Endothelial cell (in vitro differentiated cells): ENCODE measurements at places on chromosomes 6 and 20. TPM values are rescaled to one million over a fixed set of nuclear protein-coding genes. Genes with fewer than 3 reads are reported as not detected.

NR2E1 gene
- not detected for total RNA-seq

ANGPT4 gene
- 0.51 TPM for total RNA-seq

FOXF2 gene
- total RNA-seq, result not detected

CCM2L gene
- total RNA-seq, result 27.2 TPM

PHACTR3 gene
- total RNA-seq, result 8.7 TPM

GRCh38 chr6:158219228-158219627, 51.1 kb downstream of the GTF2H5 start:
- DNase-seq, result no peak

- DNase-seq, result no peak
Observed at GRCh38 chr20:32356622-32357374, 1.3 kb upstream of the ASXL1 start.

DNA sequence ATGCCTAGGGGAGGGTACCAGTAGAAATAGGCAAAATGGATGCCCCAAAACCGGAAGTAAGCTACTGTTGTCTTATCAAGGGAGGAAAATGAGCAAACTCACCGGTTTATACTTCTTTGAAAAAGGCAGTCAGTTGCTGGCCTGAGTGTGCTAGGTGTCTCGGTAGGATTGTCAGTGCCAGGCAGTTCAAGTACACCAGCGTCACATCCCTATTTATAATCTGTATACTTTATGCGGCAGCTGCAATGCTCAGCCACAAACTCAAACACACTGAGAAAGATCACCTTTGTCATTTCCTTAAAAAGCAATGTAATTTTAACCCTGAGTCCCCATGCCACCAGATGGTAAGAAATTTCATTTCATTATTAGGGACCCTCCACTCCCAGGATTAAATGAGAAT, 196.2 kb downstream of the EYA2 start:
- DNase-seq, result no peak

DNA sequence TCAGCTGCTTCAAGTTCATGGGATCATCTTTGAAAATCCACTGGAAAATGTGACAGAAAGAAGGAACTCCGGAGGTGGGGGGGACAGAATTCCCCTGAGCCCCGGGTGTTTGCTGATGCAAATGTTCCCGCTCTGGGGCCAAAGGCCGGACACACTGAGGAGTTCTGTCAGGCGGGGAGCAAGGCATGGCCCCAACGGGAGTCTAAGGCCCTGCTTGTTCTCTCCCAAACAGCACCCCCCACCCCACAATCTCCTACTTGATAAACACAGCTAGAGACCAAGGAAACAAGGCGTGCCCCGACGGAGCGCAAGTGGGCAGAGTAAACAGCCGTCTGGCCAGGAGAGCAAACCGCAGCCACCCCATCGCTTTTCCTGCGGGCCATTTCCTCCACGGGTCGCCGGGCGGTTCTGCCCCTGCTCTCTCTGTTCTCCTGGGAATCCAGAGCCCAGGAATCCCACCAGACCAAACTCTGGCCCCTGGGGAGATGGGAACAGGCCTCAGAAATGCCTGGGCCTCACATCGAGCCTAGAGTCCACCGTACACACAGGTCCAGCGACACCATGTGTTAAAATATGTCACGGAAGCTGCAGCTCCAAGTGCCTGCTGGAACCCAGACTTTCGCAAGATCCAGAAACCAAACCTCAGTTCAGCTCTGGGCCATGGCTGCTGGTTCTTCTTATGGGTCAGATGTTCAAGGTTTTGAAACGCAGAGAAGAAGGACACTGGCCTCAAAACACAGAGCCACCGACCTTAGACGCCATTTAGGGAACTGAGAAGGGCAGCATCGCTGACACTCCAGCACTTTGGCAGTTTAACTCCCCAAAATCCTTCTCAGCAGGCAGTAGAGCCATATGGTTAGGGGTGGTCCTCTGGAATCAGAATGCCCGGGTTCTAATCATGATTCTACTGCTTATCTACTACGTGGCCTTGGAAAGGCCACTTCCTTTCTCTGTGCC, 104.2 kb downstream of the PREX1 start:
- DNase-seq, result no peak

- DNase-seq, result no peak
Observed at GRCh38 chr20:60268491-60268890, 310.3 kb downstream of the CDH26 start.

- no peak for DNase-seq
Observed at GRCh38 chr6:141510803-141511202, 621.9 kb upstream of the GJE1 start.

DNA sequence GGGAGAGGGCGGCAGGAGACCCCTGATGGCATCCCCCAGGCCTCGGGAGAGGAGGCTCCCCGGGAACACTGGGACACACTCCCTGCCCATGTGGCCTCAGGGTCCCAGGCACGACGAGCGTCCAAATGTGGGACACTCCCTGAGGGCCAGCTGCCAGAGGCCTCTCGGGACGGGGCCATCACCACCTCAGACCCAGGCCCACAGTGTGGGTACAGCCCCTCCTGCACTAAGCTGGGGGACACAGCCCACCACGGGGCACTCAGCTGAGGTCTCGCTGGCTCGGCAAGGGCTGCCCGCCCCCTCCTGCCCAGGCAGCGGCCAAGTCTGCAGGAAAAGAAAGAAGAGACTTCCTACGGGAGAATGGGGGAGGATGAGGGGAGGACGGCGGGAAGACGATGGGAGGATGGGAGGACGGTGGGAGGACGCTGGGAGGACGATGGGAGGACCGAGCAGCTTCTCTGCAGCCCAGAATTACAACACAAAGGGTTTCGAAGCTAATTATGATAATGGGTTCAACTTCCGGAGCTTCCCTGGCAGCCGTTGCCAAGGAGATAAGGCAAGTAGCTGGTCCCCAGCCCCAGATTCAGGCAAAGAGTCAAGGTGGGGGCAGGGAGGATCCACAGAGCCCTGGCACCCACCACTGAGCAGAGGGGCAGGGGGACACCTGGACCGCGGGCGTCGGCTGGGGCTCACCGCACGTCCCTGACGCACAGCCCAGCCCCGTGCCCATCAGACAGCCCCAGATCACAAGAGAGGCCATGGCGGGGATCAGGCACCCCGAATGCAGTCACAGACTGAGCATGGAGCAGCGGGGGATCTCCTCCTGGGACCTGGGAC, 17.5 kb downstream of the KCNQ2 start:
- no peak for DNase-seq

DNA sequence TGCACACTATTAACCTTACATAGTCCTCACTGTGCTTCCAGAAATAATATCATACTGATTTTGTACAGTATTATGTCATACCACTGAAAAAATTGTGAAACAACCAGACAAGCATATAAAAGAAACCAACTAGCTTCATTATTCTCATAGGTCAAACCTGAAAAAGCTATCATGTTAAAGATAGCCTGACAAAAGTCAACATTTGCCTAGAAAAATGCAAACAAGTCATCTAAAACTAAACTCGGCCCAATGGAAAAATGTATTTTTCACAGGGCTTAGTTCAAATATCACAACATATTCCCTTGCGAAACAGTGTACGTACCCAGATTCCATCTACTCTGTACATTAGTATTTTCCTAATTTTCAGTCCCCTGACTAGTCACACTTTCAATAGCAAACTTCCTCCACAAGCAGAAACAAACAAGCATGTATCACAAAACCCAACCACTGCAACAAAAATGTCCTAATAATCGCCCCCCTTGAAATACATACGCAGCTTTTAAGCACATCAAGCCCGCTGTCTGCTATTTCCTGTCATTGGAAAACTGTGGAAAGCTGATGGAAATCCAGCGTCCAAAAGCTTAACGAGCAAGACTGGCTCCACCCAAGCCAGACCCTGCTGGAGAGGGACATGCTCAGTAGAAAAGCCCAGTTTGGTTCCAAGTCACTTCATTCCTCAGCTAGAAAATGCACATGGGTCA, 93.1 kb downstream of the EPB41L2 start:
- no peak for DNase-seq

DNA sequence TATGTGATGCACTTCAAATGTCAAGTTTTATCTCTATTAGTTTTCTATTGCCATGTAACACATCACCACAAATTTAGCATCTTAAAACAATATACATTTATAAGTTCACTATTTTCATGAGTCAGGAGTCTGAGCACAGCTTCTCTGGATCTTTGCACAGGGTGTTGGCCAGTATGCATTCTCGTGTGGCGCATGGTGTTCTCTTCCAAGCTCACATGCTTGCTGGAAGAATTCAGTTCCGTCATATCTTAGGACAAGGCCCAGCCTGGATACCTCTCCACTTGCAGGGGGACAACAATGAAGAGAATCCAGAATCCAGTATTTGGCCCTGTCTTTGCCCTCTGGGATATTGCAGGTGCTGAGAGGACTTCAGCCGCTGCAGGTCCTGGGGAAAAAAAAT, 51.0 kb upstream of the ECI2 start:
- no peak for DNase-seq

DNA sequence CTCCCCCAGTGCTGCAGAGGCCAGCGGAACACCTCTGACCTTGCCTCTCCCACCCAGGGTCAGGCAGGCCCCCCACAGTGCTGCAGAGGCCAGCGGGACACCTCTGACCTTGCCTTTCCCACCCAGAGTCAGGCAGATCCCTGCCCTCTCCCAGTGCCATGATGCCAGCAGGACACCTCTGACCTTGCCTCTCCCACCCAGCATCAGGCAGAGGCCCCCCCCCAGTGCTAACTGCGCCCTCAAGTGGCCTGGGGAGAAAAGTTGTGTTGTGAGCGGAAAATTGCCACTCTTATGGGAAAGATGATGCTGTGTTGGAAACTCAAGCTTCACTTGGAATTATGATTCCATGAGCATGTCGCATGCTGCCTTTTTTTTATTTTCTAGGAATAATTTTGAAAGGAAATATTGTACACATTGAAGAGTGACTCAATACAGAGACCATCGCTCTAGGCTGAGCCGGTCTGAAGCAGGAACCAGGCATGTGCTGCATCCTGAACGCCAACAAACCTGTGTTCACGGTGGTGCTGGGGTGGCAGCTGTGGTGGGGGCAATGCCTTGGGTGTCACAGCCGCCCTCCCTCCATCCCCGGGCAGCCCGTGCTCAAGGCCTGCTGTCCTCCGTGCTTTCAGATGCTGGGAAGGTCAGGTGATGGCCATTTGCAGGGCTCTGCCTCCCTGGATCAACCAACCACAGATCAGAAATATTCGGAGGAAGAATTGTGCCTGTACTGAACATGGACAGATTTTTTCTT, 98.6 kb downstream of the CDH4 start:
- no peak for DNase-seq

DNA sequence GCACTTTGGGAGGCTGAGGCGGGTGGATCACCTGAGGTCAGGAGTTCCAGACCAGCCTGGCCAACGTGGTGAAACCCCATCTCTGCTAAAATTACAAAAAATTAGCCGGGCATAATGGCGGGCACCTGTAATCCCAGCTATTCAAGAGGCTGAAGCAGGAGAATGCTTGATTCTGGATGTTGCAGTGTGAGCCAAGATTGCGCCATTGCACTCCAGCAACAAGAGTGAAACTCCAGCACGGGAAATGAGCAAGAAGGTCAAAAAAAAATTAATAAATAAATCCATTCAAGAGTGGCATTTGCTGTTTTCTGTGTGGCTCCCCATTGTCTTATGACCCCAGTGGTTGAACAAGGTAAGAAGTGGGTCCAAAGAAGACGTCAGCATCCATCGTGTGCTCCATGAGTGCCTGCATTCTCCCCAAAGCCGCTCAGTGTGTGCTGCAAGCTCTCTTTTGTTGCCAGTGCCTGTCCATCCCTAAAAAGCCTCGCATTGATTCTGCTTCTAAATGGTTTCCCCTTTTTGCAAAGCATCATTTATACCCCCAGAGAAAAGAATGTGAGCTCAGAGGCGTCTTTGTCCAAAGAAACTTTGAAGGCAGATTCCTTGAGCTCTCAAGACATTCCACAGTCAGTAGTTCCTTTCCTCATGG, 38.8 kb upstream of the MAP3K4 start:
- no peak for DNase-seq

- no peak for DNase-seq
Observed at GRCh38 chr6:158103228-158103627, 64.8 kb downstream of the SERAC1 start.

DNA sequence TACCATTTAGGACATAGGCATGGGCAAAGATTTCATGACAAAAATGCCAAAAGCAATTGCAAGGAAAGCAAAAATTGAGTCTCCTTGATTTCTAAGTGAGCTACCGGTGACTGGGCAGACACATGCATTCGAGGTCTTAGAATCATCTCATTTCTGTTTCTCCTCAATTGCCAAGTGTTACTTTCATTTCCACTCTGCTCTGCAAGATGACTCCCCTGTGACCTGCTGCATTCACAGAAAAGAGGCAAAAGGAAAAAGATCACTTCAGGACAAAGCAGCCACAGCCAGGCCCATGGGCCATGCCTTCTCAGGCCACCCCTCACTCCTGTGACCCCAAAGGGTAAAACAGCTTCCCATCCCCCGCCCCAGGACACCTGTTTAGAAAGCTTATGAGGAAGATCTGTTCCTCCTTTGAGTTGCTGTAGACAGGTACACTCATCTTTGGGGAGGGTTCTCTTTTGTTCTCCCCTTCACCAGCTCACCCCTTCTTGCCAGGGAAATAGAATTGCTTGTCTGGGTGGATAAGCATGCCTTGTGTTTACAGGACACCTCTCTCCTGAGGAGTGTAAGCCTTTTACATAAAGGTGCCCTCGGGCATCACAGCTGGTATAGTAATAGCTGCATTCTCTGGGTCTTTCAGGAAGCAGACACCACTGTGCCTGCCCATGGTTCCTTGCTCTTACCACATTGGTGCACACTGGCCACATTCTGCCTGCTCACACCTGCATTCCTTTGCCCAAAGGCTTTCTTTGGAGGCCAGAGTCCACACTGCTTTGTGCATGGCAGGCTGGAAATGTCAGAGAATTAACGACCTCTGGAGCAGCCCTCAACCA, 105.0 kb downstream of the SLC24A3 start:
- DNase-seq, result no peak

DNA sequence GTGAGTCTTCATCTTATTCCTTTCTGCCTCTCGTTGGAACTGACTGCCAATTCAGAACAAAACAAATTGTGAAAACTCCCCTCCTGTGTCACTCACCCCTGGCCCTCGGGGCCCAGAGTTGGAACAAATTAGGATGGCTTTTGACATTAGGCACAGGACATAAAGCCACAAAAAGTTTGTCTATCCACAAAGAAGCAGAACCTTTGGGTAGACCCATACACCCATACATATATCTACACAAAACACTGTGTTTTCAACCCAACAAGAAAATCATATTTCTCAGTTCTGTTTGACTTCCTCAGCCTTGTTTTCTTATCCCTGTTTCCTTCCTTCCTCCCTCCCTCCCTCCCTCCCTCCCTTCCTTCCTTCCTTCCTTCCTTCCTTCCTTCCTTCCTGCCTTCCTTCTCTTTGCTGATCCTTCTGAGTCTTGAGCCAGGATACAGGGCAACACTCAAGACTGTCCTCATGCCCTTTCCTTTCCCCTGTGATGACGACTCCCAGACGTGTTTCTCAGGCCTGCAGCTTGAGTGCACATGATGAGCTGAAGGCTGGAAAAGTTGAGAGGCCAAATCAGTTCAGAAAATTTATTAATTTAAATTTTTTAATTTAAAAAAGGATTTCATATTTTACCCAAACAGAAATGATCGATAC, 41.7 kb upstream of the NKX2-2 start:
- no peak for DNase-seq

GRCh38 chr6:44722736-44723135, 335.2 kb downstream of the CDC5L start:
- DNase-seq, result no peak

GRCh38 chr6:150547502-150548222, 52.0 kb upstream of the PLEKHG1 start:
- no peak for DNase-seq
